ENCODE measurements at places on chromosomes 3 and 15.

DNA sequence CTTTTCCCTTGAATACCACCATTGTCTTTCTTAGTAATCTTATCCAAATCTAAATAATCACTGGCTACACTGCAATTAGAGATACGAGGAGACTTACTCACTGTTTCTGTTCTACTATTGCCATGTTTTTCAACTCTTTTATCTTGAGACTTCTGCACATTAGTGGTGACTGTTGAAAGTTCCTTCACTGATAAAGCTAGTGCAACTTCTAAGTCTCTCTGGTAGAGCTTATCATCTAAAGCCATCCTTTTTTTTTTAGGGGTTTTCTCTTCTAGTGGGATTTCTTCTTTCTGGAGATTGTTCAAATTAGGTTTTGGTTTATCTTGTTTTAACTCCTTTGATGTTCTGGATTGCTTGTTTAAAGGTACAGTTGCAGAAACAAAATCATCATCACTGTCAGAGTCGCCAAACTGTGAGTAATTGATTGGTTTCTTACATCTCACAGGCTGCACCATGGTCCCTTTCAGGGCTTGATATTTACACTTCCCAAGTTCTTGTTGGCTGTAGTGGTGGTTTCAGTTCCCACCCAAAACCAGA is 37.7 kb downstream of the NCK1 start:
- no peak for DNase-seq

DNA sequence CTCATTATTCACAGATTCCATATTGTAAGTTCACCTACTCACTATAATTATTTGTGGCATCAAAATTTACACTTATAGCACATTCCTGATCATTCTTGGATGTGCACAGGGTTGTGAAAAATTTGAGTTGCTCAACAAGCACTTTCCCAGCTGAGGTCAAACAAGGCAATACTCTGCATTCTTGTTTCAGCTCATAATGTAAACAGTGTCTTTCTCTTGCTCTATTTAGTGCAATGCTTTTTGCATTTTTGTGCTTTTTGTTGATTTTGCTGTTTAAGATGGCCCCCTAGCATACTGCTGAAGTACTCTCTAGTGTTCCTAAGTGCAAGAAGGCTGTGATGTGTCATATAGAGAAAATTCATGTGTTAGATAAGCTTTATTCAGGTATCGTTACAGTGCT is 66.7 kb upstream of the TNIK start:
- no peak for DNase-seq

GRCh38 chr3:64349551-64349950 is 124.3 kb upstream of the PRICKLE2 start:
- DNase-seq, result no peak

- no peak for DNase-seq
Measured at GRCh38 chr3:150116196-150116595, 145.5 kb upstream of the PFN2 start.

DNA sequence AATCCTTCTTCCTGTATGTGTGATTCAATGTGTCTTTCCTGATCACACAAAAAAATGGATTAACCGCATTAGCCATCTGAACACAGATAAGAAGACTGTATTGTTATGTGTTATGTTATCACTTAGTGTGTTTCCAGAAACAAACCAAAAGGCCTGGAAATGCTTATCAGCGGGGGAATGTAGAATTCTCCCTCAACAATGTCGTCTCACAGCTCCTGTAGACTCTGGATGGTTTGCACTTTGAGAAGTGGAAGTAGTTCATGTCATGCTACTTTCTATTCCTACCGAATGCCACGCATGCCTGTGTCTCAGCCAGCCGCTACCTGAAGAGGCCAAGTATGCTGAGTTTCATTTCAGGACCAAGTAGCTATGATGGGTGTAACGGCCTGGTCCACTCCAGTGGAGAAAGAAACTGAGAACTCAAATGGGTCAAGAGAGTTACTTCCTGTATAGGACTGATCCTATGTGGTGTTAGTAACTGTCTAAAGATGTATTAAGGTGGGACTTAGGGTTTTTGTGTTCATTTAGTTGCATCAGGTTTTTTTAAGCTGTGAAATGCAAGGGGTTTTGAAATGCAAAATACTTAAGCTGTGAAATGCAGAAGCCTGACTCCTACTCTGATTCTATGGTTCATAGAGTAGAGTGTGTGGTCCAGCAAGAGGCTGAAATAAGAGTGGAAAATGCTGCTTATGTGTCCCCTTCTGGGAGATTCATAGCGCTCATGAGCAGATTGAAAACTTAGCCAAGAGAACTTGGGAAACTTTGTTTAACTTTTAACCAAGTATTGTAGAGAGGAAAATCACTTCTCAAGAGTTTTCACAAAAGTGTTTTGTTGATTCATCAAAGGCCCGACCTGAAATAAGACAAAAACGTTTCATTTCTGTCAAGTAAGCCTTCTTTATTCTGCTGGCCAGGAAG is 118.5 kb upstream of the LMOD3 start:
- no peak for DNase-seq

- DNase-seq, result no peak
Measured at GRCh38 chr3:167918008-167918596, 177.6 kb downstream of the GOLIM4 start.

DNA sequence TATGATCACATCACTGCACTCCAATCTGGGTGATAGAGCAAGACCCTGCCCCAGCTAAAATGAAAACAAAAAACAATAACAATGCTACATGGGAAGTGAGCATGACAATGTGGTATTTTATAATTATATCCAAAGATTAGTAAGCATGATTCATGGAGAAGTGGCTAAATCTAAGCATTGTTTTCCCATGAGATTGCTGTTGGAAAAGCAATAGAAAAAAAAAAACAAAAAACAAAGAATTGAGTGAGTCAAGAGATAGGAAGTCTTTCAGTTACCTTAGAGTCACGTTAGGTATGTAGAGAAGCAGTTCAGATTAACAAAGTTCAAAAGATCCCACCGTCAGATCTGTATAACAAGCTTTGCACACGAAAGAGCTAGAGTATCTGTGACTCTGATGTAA is 210.3 kb upstream of the CNTN6 start:
- no peak for DNase-seq

GRCh38 chr3:77530870-77531269 is 491.0 kb downstream of the ROBO2 start:
- no peak for DNase-seq

- no peak for DNase-seq
Measured at GRCh38 chr3:9251055-9251786, 1.8 kb upstream of the SRGAP3 start.

DNA sequence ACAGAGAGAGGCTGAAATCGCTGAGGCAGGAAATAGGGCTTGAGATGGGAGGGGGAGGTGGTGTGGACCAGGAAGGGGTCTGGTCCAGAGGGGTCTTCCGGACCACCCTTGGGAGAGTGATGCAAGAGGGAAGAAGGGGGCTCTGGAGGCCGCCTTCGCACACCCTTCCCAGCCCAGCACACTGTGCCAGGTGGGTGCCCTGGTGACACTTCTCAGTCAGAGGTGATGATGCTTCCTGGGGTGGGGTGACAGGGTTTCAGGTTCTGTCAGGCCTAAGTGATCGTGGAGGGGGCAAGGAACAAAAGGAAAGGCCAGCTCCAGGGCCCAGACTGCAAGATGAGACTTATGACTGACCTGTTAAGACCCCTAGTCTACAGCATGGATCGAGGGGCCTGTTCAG is 12.7 kb downstream of the SEMA3G start:
- no peak for DNase-seq

- no peak for DNase-seq
Measured at GRCh38 chr3:37912052-37912733, 50.5 kb downstream of the CTDSPL start.

DNA sequence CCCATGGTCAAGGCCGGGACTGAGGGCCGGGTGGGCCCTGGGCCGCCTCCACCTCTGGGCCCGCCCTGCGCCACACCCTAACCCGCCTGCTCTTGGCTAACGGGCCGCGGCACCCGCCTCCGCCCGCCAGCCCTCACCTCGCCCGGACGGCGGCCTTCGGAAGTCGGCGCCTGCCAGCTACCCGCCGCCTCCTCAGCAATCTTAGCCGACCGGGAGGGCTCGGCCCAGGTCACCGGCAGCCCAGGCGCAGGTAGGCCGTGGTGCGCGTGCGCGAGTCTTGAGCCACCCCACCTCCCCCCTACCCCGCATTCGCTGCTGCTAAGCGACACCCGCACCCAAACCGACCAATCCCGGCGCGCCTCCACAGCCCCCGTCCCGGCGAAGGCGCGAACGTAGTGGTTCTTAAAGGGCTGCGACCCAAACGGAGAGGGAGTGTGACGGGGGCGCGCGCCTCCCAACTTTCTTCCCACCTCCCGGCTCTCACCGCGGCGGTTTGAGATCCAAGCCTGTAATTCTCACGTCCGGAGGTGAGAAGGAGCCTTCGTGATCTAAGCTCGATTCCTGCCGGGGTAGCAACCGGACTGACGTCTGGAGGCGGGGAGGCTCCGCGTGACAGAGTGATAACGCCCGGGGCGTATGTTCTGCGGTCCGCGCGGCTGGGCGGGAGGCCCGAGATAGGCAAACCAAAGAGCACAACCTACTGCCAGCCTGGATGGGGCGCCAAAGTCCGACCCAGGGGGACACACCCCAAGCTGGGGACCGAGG is at the start of gene SEC22C:
Gene SEC22C (minus strand): TSS at position 259 of the 765 bp plus-strand sequence. CDS start 12,921 bp downstream, outside the sequence.
- peak; percentile 97 for DNase-seq

DNA sequence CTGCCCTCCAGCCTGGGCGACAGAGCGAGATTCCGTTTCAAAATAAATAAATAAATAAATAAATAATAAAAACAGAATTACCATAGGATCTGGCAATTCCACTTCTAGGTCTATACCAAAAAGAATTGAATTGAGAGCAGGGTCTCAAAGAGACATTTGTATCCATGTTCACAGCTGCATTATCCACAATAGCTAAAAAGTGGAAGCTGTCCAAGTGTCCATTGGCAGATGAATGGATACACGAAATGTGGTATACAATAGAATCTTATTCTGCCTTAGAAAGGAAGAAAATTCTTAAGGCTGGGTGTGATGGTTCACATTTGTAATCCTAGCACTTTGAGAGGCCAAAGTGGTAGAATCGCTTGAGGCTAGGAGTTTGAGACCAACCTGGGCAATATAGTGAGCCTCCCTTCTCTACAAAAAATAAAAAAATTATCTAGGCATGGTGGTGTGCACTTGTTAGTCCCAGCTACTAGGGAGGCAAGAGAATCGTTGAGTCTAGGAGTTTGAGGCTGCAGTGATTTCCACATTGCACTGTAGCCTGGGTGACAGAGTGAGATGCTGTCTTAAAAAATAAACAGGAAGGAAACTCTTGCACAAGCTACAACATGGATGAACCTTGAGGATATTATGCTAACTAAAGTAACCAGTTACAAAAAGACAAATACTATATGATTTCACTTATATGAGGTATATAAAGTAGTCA is 24.2 kb downstream of the PFKFB4 start:
- no peak for DNase-seq

GRCh38 chr3:195774917-195775316 is 36.8 kb downstream of the MUC4 start:
- peak; percentile 51 for DNase-seq

- DNase-seq, result no peak
Measured at GRCh38 chr15:50315814-50316630, 39.0 kb downstream of the GABPB1 start.

DNA sequence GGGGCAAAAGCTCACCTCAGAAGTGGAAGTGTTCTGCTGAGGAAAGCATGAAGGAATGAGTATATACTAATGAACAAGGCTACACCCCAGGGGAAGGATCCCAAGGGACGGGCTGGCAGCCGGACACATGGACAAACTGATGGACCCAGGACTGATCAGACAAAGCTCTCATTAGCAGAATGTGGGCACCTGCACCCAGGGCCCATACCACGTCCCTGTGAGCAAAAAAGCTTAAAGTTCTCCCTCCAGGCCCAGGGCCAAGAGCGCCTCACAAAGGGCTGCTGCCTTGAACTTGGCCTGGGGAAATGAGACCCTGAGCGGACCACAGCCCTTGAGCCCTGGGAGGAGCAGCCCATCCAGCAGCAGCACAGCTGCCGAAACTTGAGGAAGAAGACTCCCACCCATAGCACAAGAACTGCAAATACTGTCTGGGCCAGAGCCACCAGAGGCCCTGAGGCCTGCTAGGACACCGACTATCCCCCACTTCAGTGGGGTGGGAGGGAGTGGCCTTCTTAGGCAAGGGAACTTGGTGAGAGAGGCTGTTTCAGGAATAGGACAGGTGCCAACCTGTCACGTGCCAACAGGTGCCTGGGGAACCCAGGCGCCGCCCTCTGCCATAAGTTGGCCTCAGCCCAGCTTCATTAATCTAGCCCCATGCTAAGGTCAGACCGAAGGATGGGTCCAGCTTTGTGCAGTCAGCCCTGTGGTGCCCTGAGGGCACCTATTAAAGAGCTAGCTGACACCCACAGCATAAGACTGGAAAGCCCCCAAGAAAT is 2.3 kb upstream of the GMPPB start:
- no peak for DNase-seq

DNA sequence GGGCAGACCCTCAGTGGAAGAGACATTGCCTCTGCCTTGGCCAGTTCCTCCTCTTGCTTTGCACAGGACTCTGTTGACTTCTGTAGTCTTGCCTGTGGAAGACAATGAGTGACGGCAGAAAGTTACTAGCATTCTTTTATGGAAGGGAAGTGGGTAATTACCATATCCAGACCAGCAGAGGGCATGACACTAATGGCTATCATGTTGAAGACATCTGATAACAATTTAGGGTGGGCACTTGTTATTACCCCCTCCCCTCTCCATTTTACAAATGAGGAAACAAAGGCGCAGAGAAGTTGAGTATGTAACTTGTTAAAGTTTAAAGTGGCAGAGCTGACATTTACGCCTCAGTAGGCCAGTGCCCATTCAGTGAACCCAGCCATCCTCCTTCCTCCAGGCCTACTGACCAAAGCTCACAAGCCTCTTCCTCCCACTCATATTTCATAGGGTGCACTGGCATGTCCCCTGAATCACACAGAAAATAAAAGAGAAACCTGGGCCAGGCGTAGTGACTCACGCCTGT is 48.2 kb upstream of the FMN1 start:
- DNase-seq, result no peak

- DNase-seq, result peak; percentile 30
Measured at GRCh38 chr3:128714887-128715491, 11.0 kb upstream of the RAB7A start.

DNA sequence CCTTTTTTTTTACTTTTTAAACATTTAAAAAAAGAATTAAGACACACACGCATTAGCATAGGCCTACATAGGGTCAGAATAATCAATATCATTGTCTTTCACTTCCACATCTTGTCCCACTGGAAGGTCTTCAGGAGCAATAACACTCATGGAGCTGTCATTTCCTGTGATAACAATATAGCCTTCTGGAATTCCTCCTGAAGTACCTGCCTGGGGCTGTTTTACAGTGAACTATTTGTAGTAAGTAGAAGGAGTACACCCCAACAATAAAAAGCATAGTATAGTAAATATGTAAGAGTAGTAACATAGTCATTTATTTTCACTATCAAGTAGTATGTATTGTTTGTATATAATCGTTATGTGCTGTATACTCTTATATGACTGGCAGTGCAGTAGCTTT is 19.5 kb upstream of the CLDN18 start:
- DNase-seq, result no peak

DNA sequence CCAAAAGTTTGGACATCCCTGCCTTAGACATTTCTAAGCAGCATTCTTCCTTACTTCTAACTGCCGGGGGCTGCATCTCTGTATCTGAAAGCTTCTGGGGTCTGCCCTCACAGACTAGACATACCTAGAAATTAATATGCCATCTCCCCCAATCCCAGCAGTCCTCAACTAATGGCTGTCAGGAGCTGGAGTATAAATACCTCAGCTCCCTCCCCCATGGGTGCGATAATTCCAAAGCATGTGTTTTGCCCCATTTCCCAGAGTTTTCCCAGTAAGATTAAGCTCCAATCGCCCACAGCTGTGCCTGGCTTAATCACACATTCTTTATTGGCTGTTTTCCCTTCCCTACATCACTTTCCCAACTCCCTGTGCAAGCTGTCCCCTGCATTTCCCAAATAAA is 13.8 kb upstream of the VPS8 start:
- no peak for DNase-seq

Measured in stimulated activated CD8-positive, alpha-beta memory T cell treated with anti-CD3 and anti-CD28 coated beads, Interleukin-4, amount 100 ng/mL, for 48 hours (primary cell).